ENCODE measurements at places on chromosomes 1 and 21.

DNA sequence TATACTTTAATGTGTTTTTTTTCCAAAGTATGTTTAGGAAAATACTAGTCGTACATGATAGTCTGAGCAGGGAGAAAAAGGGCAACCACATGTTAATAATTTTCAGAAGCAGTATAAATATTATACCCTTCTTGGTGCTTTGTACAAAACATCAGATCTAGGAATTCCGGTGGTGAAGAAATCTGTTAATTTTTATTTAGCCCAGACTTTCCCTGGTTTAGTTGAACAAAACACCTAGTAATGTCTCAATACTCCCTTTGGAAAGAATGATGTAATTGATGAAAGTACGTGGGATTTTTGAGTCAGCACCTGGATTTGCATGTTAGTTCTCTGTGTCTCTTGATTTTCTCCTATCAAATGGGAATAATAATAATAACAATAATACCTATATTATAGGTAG lies 38.4 kb upstream of the KCNK2 start:
- DNase-seq = no peak

DNA sequence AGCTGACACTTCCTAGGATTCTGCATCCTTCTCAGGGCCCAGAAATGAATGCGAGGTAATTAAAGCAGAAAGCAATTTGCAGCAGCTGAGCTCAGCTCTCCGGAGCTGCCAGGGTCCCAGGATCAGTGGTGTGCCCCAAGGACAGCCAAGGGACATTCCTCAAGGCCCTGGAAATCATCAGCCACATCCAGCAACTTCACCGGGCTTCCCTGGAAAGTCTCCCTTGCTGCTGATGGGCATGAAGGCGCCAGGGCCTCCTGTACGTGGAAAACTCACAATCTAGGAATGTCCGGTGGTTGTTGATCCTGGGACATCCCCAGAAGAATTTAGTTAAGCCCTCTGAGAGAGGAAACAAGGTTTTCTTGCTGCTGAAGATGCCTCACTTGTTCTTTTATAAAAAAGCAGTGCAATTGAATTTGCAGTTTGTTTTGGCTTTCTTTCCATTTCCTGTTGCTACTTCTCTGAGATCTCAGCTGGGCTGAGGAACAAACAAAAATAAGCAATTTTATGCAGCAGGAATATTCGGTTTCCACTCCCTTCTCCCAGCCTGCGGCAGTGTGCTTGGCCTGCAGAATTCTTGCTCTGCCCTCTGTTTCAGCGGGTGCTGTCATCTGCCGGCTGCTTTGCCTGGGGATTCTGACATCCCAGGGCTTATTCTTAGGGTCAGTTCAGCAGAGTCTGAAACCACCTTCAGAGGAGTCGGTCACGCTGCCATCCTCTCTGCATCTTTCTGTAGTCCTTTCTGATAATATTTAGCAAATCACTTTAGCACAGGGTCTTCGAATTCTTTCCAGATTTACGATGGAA lies 85.9 kb downstream of the TCP10L start:
- no peak for DNase-seq

GRCh38 chr1:41851589-41851988 lies 67.1 kb downstream of the HIVEP3 start:
- DNase-seq = no peak

GRCh38 chr1:38740487-38740886 lies 119.1 kb downstream of the RRAGC start:
- no peak for DNase-seq

- no peak for DNase-seq
Observed at GRCh38 chr1:47417170-47418044, 1.3 kb downstream of the FOXE3 start.

DNA sequence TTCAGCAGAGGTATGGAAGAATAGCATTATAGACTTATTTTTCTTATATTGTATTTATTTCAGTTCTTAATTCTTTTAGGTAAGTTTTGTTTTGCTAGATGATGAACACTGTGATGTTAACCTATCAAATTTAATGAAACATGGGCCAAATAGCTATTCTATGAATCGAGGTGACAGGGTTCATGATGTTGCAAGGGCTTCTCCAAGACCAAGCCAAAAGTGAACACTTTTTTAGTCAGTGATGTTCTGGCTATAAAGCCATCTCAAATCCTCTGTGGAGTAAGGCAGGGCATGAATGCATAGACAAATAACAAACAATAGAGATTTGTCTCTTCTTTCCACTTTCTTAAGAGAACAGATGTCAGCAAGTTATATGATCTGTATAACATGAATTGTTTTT lies 26.7 kb downstream of the C1orf146 start:
- no peak for DNase-seq

GRCh38 chr1:212471891-212472675 lies 39.4 kb downstream of the NENF start:
- DNase-seq = no peak

GRCh38 chr1:158087320-158087927 lies 93.3 kb upstream of the CD1D start:
- DNase-seq = no peak

- DNase-seq = no peak
Observed at GRCh38 chr1:9825093-9826074, 1.6 kb upstream of the CLSTN1 start.

DNA sequence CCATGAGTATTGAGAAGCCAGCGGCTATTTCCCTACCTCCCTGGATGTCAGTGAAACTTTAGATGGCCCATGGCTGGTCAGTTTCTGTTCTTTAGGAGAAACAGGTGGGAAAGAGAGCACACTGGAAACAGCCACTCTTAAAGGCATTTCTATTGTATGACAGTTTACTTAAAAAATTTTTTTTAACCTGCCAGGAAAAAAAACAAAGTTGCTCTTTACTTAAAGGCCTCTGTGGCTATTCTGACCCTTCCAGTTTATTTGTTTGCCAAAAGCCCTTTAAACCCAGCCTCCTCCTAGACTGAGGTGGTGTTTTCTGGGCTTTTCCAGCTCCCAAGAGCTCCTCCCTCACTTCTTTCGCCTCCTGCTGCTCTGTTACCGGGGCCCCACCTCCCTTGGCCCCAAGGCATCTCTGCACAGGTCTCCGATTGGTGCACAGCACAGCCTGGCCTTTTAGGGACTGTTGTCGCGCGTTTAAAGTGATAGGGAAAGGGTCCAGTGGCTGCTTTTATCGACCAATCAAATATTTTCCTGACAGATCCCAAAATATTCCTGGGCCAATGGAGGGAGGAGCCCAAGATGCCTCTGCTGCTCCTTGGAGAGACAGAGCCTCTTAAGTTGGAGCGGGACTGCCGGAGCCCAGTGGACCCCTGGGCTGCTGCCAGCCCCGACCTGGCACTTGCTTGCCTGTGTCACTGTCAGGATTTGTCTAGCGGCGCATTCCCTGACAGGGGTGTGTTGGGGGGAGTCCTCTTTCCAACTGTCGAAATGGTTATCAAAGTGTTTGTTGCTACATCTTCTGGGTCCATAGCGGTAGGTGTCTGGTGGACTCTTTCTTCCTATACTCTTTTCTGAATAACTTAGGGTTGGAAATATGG lies at the start of gene SH3BGR:
Gene SH3BGR, plus strand, starts transcription at position 639 of the 875 bp plus-strand sequence. Its CDS starts 127 bp downstream, at position 766.
- peak; percentile 84 for DNase-seq

- DNase-seq = no peak
Observed at GRCh38 chr1:172154551-172154950, 265.9 kb upstream of the C1orf105 start.

GRCh38 chr1:1324084-1324523 lies 356 bp downstream of the INTS11 start:
- no peak for DNase-seq

- no peak for DNase-seq
Observed at GRCh38 chr1:173410133-173410793, 66.9 kb upstream of the PRDX6 start.

DNA sequence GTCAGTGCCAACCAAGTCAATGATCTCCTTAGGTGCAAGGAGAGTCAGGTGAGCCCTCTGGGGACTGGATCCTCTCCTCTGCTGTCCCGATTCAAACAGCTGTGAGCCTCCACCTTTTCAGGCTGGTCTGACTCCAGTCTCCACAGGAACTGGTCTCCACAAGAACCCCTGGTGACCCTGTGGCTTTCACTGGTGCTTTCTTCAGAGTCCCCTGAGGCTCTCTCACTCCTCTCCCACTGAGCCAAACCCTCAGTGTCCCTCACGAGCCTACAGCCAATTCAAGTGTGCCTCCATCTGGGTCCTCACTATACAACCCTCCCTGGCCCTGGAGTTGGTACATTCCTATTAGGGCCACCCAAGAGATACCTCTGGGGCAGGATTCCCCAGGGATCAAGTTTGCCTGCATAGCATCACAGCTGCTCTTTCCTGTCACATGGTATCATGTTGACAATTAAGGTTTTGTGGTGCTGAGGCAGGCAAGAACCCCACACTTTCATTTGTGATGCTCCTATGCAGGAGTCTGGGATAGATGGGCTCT lies 5.2 kb upstream of the NGF start:
- no peak for DNase-seq

- no peak for DNase-seq
Observed at GRCh38 chr1:9279172-9279840, 13.4 kb upstream of the SPSB1 start.

GRCh38 chr1:50110656-50111055 lies 1.9 kb downstream of the ELAVL4 start:
- no peak for DNase-seq

- no peak for DNase-seq
Observed at GRCh38 chr1:21621051-21621450, 48.1 kb downstream of the RAP1GAP start.

GRCh38 chr1:65467536-65467935 lies 47.1 kb downstream of the LEPR start:
- DNase-seq = peak; percentile 59

DNA sequence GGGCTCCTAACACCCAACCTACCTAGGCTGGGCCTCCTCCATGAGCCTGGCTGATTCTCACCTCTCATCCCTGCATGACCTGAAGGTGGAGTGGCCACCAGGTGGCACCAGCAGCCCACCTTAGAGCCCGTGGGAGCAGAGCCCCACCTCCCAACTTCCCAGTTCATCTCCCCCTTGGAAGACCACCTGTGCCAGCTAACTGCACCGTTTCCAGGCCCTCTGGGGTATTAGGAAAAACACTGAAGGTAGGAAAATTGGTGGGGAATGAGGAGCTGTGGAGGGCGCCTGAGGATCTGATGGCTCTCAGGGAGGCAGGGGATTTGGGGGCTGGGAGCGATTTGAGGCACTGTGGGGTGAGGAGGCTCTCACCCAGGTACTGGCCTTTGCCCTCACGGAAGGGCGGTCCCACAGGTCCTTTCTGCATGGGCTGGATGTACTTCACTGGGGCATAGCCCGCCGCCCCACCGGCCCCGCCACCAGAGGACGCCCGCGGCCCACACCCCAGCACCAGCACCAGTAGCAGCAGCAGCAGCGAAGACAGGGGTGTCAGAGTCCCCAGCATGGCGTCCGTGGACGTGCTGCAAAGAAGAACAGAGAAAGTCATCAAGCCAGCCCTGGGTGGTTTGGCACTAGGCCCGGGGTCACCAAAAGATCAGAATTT lies 11.1 kb downstream of the ADPRS start:
- peak; percentile 88 for DNase-seq

DNA sequence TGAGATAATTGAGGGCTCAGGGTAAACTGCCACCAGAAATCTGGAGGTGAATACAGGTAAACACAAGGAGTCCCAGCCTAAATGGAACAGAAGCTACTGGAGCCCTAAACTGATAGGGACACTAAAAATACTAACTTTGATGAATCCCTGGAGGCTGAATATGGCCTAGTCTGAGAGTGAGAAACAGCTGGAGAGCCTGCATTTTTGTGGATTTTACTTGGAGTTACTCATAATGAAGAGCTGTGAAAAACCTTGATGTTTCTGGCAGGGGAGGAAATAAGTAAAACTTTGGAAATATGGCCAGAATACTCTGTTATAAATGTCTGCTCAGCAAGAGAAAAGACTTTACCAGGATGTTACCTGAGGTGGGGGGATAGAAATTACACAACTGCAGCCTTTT lies 164.4 kb downstream of the LIPI start:
- no peak for DNase-seq

DNA sequence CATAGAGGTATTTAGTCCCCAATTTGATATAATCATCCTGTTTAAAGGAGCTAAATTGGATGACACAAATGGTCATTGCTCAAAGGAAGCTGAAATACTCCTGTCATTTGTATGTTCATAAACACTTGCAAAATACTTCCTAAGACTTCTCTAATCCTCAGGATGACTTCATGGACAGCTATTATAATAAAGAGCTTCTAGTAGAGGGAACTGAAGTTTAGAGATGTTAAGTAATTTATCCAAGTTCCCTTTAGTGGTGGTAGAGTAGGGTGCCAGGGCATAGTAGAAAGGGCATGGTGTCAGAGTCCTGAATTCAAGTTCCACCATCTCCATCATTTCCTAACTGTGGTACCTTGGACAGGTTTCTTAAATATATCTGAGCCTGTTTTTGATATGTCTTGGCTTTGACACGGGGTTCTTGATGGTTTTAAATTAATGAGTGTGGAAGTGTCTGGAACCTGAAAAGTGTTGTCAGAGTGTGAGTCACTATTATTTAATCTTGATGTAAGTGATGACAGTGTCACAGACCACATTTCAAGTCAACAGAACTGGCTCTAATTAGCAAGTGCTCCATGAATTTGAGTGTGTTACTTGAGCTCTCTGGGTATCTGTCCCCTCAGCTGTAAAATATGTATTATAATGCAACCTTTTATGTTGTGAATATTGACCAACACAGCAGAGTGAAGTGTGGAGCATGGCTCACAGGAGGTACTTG lies 12.1 kb upstream of the GBP6 start:
- DNase-seq = no peak

- DNase-seq = no peak
Observed at GRCh38 chr1:39415553-39415952, 75.9 kb upstream of the BMP8A start.

- DNase-seq = peak; percentile 83
Observed at GRCh38 chr1:163174524-163175437, 27.9 kb downstream of the RGS5 start.

Data from Right ventricle myocardium inferior (tissue), 1 donor.